ENCODE measurements at places on chromosomes 2 and 18.
A peak's percentile ranks its signal among the peaks of the same experiment; 100 is the strongest.

DNA sequence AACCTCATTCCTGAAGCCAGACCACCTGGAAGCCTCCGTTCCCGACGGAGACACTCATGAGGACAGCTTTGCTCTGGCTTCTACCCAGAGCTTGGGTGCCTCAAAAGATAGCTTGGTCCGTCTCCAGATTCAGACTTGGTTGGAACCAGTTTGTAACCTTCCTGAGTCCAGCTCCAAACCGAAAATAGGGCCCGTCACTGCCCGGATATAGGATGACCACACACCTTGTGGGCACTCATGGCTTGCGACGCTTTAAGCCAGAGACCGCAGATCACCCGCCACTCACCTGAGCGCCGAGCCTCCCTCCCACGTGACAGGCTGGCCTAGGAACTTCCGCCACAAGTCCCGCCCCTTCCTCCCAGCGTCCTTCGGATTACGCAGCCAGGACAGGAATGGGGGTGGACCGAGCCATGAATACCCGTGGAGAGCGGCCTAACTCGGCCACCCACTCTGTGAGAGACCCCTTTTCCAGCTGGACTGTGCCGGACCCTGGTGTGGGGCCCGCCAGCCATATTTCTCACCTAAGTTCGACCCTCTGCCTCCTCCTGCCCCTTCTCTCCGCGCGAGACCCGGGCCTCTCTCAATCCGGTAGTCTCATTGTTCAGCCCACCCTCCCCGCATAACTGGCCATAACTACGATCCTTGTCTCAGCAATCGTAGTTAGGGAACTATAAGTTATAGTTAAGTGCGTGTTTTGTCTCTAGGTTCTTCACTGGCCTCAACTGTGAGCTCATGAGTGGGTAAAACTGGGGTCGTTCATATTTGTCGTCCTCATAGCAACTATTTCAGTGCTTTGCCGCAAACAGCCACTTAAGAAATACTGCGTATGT lies at the start of gene MPV17:
Gene MPV17 (minus strand): TSS at position 332 of the 830 bp plus-strand sequence. CDS start 580 bp downstream, outside the sequence.
- peak; percentile 76 for DNase-seq

- DNase-seq, result peak; percentile 19
Observed at GRCh38 chr2:239143858-239144712, 256.7 kb downstream of the HDAC4 start.

DNA sequence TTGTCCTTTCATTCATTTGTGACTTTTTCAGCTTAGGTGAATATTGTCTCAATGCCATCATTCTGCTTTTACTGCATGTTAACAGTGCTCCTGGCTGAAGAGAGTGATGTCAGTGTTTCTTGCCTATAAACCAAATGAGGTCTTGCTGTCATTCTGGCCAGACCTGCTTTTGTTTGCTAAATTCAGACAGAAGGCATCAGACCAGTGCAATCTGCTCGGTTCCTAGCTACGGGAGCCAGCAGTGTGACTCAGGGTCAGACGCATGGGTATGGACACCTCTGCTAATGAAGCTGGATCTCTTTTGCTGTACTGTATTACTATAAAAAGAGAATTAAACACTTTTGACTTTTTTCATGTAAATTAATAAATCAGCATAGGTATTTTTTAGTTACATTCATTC lies 178.9 kb downstream of the TMEM182 start:
- DNase-seq, result no peak

DNA sequence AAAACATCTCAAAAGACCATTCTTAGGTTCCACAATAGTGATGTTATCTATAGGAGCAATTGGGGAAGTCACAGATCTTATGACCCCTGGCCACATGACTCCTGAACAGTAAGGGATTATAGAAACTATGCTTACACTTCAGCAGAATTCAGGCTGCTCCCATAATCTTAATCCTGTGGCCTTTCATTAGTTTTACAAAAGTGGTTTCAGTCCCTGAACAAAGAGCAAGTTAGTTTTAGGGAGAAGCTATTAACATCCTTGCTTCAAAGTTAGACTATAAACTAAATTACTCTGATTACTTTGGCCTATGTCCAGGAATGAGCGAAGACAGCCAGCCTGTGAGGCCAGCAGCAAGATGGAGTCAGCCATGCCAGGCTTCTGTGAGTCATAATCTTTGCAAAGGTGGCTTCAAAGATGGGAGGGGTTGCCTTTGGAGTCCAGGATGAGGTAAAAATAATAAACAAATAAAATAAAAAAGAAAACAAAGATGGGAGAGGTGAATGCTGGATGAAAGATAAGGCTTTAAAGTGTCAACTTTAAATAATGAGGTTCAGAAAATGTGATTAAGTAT lies 168.7 kb upstream of the NDUFV2 start:
- DNase-seq, result no peak

DNA sequence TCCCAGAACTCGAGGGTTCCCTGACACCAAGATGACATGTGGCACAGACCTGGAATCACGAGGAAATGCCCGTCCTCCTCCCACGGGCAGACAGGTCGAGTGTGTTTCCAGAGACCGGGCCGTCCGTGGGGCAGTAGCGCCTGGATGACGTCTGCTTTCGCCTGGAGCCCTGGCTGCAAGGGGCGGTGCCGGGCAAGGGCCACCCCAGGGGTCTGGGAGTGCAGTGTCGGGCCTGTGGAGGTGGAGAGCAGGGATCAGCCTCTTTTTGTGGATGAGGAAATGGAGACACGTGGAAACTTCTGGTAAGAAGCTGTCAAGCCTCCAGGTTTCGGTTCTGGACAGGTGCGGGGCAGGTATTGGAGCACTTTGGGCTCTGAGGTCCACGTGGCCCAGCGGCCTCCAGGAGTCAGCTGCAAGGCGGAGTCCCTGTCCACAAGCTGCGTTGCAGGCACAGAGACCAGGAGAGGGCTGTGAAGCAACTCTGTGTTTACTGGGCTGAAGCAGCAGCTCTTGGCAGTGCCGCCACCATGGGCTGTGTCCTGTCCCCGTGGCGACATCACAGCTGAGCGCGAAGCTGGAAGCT lies 25.6 kb downstream of the NFATC1 start:
- DNase-seq, result no peak
